Keratinocyte (primary cell): ENCODE measurements at places on chromosomes 12 and 14. TPM values are rescaled to one million over a fixed set of nuclear protein-coding genes. Genes with fewer than 3 reads are reported as not detected.

DNA sequence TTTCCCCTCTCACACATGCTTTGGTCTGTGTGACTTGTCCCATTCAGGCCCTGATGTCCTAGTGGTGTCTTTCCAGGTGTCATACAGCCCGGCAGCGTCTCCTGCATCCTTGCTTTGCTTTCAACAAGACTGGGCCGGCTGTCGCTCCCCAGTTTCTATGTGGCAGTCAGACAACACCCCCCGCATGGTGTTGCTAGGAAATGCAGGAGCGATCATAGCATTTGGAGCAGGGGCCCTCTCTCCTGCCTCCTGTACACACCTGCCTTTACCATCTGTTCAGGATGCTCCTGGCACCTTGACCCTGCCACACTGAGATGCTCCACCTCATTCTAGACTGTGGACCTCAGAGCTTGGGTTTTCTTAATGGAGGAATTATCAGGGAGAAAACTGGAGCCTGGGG, 29.5 kb downstream of the CACNA1C start:
- DNase-seq, result no peak

The GNB3 gene
- 0.41 to 0.94 TPM (median 0.80 TPM) in 3 replicates for polyA plus RNA-seq

GRCh38 chr12:127235761-127236160, 1031.2 kb upstream of the TMEM132C start:
- no peak for DNase-seq

GRCh38 chr12:89768586-89769482, 60.2 kb upstream of the ATP2B1 start:
- peak; percentile 91 for DNase-seq

DNA sequence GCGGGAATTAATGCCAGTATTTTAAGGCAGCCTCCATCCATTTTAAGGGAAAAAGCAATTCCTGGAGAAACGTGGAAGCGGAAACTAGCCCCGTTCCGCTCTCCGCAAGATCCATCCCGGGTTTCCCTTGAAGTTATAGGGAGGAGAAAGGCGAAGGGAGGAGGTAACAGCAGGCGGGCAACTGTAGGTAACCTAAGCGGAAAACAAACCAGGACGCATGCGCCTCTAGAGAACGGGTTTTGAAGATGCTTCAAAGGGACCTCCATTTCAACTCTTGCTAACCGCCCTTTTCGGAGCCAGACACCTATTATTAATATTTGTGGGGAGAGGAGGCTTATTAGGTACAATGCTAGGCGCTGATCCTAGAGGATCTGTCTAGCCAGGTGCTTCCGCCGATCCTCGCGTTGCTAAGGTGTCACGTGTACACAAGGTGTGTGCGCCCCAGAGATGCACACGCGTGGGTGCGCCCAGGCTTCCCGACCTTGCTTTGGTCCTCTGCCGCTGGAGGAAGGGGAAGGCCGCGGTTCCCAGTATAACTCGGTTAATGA, 6.2 kb downstream of the TBX5 start:
- no peak for DNase-seq

The ENDOU gene
- 0.28 to 0.35 TPM (median 0.33 TPM) in 3 replicates for polyA plus RNA-seq

DNA sequence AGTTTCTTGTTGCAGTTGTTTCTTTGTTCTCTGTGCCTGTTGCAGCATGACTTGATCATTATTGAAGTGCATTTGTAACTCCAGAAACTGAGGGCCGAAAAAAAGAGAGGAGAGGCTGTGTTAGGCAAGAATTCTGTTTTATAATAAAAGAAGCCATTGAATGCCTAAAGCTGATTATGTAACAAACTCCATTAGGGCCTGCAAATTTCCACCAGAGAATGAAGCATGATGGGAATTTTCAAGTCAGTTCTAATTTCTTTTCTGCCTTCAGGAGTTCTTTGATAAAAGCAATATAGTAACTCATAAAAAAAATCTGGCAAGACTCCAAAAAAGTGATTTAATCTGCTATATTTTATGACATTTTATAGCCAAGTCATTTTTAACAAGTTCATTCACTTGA, 156.7 kb upstream of the RASSF8 start:
- DNase-seq, result no peak

The TIGAR gene
- polyA plus RNA-seq, result 15.3 to 37.3 TPM (median 28.0 TPM) in 3 replicates

GRCh38 chr12:97275256-97275655, 187.3 kb upstream of the RMST start:
- no peak for DNase-seq

- DNase-seq, result no peak
Measured at GRCh38 chr12:10453156-10453555, at the start of gene KLRC1. Gene KLRC1 (minus strand): TSS chr12:10453377. CDS start chr12:10451156, 2,221 bp downstream.

The ABHD4 gene
- polyA plus RNA-seq, result 13.9 to 28.3 TPM (median 17.7 TPM) in 3 replicates

The ANHX gene
- not detected in 3 replicates for polyA plus RNA-seq

The CBLN3 gene
- polyA plus RNA-seq, result 1.1 to 1.8 TPM (median 1.6 TPM) in 3 replicates

DNA sequence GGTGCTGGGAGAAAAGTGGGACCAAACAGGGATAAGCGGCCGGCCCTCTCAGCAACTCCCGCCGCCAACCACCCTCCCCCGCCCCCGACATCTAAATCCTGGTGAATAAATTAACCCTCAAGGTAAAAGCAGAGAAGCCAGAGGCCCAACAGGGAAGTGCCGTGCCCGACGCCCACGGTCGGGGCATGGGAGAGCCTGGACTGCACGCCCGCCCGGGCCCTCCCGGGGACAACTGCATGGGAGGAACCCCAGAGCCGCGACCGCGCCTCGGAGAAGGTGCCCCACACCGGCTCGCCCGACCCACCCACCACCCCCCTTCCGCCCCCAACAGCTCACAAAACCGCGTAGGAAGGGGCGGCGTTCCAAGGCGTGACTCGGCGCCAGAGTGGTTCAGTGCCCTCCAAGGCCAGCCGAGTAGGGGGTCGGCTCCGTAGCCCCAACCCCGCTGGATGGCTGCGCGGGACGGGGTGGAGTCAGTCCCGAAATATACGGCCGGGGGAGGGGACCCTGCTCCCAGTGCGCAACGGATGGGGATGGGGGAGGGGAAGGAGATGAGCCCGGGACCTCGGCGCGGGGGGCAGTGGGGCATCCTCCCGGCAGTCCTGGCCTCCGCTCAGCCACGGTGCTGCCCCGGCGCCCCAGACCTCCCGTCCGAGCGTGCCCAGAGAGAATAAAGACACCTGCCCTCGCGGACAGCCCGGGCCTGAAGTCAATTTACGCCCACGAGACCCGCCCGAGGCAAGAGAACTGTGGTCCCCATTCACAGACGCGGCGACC, 732 bp downstream of the SLC25A29 start:
- DNase-seq, result no peak

- no peak for DNase-seq
Measured at GRCh38 chr12:45989287-45989686, 1.1 kb downstream of the SCAF11 start.

DNA sequence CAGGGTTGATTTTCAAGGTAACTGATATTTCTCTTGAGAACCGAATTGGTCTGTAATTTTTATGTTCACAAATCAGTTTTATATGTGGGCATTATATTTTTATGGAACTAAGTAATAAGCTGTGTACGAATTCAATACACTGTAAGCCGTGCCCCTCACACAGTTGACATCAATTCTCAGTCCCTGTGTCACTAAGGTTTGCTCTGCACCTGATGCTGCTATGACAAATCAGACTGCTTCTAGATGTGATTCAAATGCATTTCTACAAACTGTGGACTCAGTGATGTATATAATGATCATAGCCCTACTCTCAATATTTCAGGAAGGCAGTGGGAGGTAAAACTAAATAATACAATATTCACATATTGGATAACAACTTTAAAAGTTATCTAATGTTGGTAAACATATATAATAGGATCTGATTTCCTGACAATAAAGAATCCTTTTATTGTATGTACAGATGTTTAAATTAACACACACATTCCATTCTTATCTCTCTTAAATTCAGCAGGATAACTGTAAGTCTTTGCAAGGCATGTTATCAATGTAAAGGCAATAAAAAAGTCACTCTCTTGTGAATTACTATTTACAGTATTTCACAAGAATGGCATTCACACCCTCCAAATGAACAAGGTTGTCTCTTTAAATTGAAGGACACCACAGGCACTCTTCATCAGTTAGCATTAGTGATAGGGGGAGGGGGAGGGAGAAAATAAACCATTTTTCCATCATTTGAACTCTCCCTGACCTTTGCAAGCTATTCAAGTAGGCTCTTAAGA, 87.2 kb upstream of the SOX5 start:
- DNase-seq, result no peak

- no peak for DNase-seq
Measured at GRCh38 chr14:60061371-60061770, 30.4 kb upstream of the PCNX4 start.

The DAO gene
- polyA plus RNA-seq, result not detected in 3 replicates
